Hematopoietic multipotent progenitor cell treated with erythropoietin and hydrocortisone succinate and interleukin-3 and kit ligand, for 4 days (in vitro differentiated cells): ENCODE measurements at places on chromosomes 16 and 17.

DNA sequence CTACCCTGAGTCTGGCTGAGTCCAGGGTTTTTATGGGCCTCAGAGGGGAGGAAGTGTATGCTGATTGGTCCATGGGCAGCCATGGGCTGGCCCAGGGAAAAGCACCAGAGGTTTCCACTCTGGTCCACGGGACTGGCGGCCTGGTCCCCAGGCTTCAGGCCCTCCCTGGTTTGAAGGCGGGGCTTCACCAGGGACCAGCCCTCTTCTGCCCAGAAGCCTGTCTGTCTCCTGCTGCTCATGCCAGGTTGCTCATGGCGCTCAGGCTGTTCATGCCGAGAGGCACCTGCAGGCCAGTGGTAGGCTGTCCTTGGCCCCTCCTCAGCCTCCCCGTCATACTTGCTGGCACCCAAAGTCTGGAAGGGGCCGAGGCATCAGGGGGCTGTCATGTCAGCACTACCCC, 45.0 kb upstream of the CLEC19A start:
- no peak for DNase-seq

GRCh38 chr17:79951361-79952264, 84.1 kb downstream of the TBC1D16 start:
- no peak for DNase-seq

GRCh38 chr16:68644715-68645493, at the start of gene CDH3:
TSS of gene CDH3 (plus strand) at chr16:68645310. CDS start at chr16:68645380, 70 bp downstream.
- DNase-seq = peak; percentile 51

DNA sequence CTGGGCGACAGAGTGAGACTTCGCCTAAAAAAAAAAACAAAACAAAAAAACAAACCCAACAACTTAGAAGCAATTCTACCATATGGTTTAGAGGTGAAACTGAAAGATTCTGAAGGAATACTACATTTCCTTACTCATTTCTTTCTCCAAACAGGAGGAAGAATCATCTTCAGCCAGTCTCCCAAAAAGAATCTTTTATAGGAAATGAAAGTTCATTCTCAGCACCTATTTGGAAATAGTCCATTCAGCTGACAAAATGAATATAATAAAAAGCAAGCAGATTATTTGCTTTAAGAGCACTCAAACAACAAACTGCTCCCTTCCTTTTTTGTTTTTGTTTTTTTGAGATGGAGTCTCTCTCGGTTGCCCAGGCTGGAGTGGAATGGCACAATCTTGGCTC, 17.7 kb downstream of the GRB2 start:
- DNase-seq = no peak

GRCh38 chr17:6943406-6943805, 52.4 kb upstream of the ALOX12 start:
- no peak for DNase-seq

DNA sequence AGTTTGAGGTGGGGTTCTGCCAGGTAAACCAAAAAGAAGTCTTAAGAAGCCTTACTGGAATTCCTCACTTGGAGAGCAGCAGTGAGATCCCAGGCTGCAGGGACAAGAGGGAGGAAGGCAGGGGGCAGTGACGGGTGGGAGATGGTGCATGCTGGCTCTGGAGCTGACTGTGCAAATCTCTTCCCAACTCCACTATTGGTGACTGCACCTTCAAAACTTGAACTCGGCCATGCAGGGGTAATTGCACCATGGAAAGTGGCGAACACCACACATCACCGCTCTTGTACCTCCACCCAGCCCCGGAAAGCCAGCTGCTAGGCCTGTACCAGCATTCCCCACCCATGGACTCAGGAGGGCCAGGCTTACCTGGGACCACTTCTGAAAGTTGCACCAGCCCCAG, 51.4 kb upstream of the CDR2 start:
- no peak for DNase-seq

DNA sequence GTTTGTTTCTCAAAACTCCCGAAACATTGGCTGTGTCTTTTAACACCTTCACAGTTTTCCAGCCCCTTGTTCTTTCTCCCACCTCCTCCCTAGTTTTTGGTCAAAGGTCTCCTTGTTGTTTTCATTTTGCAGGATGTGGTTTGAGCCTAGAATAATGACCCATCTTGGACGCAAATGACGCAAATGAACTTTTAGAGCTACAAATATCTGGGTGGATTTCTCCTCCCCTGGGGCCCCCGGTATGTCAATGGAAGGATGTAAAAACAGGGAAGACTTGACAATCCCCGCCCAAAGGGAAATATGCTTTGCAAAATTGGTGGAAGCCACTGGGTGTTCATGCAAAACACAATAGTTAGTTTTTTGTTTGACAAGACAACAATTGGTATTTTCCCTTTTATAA, 236.0 kb upstream of the IRX3 start:
- DNase-seq = no peak

GRCh38 chr16:12629271-12629670, 174.4 kb downstream of the CPPED1 start:
- DNase-seq = no peak

DNA sequence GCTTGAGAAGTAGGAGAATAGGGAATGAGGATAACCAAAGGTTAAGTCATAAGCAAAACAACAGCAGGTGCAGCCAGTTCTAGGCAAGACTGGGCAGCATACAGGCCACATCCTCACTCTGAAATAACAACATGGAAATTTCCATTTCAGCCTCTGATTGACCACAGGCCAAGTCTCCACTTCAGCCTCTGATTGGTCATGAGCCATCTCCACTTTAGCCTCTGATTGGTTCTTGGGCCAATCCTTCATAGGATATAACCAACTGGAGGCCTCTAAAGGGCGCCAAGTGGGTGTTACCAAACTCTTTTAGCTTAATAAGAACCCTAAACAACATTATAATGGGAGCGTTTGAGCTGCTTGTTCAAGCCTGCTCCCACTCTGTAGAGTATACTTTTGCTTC, 512.0 kb downstream of the NPIPA7 start:
- no peak for DNase-seq

- no peak for DNase-seq
Observed at GRCh38 chr16:72474501-72475123, 302.7 kb upstream of the PMFBP1 start.

GRCh38 chr16:22693638-22694340, 120.2 kb upstream of the HS3ST2 start:
- DNase-seq = peak; percentile 28

DNA sequence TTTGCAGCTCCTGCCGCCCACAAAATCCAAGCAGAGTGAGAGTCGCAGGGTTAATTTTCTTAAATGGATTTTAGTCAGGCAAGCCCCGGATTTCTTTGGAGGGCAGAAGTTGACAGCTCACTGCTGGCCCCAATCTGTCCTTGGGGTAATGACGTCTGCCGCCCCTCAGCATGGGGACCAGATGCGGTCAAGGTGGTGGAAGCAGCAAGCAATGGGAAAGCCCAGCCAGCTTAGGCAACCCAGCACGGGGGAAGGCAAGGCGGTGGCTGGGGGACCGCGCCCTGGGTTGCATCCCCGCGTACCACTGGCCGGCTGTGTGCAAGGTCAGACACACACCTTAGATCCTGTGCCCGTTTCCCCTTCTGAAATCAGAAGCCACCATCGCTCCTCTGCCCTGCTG, 321.7 kb downstream of the C16orf95 start:
- no peak for DNase-seq

DNA sequence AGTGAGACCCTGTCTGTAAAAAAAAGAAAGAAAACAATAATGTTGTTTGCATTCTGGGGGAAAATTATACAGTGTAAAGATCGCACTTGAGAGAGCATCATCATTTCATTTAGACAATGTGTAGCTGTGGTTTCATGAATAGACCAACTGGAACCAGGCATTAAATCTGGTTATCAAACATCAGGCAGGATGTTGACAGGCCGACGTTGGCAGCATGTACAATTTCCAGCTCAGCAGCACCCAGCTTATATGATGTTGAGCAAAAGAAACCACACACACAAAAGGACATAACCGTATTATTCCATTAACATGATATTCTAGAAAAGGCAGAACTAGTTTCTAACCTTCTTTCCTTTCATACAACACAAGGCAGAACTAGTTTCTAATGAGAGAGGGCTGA, 5.8 kb downstream of the MARVELD3 start:
- DNase-seq = no peak

DNA sequence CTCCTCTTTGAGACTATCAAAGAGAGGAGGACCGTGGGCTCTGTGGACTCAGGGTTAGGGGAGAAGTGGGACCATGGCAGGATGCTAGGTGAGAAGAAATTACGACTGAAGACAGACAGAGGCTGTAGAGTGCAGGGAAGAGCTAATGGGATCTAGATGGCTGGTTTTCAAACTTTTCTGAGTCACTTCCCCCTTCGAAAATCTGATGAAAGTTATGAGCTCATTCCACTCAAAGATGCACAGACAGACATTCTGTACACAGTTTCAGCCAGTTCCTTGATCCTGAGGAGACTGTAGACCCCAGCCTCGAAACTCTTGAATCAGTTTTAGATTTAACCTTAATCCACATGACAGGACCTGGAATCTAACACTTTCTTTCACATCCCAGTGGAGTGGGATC, 40.7 kb downstream of the RGS9 start:
- DNase-seq = no peak

GRCh38 chr16:54602666-54603065, 316.1 kb upstream of the IRX3 start:
- no peak for DNase-seq

DNA sequence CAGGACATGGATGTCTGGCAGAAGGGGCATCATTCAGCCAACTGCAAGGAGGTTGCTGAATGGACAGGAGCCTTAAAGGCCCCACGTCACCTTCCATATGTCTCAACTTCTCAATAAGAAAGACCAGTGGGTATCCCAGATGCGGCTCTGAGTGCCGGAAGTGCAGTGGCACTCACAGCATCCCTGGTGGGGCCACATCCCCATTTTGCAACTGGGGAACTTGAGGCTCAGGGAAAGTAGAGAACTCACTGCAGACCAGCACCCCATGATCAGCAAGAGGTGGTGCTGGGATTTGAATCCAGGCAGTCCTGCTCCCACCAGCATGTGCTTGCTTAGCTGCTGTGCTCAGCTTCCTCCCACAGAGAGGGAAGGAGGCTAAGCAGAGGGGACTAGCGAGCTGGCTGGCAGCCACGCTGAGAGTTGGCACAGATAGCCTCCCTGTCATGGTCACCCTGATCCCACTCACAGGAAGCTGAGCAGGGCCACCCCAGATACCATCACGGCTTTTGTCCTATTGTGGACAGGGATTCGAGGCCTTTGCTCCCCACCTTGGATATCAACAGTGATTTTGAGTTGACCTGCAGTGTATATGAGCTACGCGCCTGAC, 294.2 kb upstream of the FOXF1 start:
- no peak for DNase-seq

- DNase-seq = peak; percentile 47
Observed at GRCh38 chr16:31351942-31352325, 3.0 kb upstream of the ITGAX start.

GRCh38 chr16:9003322-9003721, 39.6 kb upstream of the USP7 start:
- no peak for DNase-seq

DNA sequence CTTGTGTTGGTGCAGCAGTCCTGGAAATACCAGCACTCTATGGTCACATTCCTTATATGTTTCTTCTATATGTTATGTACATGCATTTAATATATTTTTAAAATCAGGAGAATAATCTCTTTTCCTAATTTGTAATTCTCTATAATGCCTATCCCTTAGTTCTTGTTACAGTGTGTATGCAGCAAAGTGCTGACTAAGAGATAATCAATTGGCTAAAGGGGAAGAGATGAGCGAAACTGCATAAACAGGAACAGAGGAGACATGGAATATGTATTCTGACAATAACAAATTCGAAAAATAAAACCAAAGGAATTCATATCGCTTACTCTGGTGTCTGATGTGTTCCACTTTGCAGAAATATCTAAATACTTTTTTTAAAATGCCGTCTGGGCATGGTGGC, 41.7 kb downstream of the SYNRG start:
- no peak for DNase-seq

DNA sequence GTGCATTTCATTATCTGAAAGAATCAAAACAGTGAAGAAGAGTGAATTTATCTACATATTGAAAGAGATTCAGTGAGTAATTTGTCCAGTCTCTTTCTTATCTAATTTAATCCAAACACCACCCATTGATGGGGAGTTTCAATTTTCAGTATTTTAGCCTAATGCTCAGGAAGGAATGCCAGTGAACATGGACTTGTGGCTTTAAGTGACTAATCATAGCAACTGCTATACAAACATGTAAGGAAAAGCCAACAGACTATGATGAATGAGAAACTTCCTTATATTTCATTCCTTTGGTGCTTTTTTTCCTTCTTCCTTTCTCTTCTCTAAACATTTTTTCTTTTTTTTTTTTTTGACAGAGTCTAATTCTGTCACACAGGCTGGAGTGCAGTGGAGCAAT, 885.8 kb downstream of the KCNJ2 start:
- no peak for DNase-seq

DNA sequence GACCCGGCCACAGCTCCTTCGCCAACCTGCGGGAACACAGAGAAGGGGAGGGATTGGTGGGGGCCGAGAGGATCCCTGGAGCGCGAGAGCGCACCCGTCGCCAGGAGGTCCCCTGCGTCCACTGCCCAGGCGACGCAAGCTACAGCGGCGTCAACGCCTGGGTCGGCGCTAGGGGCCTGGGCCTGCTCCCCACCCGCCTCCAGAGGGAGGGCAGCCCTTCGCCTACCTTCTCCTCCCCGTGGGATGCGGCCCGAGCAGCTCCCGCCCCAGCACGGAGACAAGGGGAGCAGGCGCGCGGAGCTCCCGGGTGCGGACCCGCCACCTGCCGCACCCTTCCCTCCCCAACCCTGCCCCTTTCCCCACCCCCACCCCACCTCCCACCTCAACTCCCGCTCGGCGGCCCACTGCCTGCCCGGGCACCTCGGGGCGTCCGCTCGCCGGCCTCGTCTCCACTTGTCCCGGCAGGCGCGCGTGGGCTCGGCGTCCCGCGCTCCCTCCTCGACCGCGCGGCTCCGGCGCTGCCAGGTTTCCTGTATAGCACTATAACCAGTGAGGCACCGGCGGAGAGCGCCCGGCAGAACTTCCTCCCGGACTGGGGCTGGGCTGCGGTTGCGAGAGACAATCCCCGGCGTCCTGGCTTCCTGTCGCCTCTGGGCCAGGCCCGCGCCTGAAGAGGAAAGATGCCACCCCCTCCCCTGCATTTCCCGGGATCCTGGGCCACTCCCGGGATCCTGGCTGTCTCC, 119.1 kb upstream of the SMURF2 start:
- DNase-seq = peak; percentile 86

- DNase-seq = no peak
Observed at GRCh38 chr17:48719642-48720265, 2.6 kb downstream of the PRAC1 start.
